ENCODE measurements at places on chromosomes 4 and X.

- DNase-seq = peak; percentile 65
Observed at GRCh38 chrX:50799531-50799961, 14.4 kb downstream of the SHROOM4 start.

- peak; percentile 10 for DNase-seq
Observed at GRCh38 chr4:39415678-39416283, 9.1 kb downstream of the KLB start.

GRCh38 chr4:5133201-5133600 lies 81.9 kb downstream of the STK32B start:
- no peak for DNase-seq

- peak; percentile 38 for DNase-seq
Observed at GRCh38 chrX:46637938-46638337, 64.4 kb downstream of the CHST7 start.

- peak; percentile 87 for DNase-seq
Observed at GRCh38 chr4:120842031-120842430, 80.5 kb downstream of the PRDM5 start.
